Kidney epithelial cell (primary cell): ENCODE measurements at places on chromosomes 7 and 10. TPM values are rescaled to one million over a fixed set of nuclear protein-coding genes. Genes with fewer than 3 reads are reported as not detected.

Gene ANKRD1
- 146 and 171 TPM in 2 replicates for total RNA-seq

DNA sequence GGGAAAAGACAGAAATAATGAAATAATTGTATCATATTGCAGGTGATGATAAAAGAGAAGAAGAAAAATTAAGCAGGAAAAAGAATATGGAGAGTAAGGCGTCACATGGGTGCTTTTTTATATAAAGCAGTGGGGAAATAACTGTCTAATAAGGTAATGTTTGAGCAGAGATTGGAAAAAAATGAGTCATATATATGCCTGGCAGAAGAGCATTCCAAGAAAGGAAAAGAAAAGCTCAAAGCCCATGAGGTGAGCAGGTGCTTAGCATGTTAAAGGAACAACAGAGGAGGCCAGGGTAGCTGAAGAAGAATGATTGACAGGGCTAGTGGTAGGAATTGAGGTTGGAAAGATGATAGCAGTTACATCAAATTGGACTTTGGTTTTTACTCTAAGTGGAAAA is 739.5 kb downstream of the SORCS1 start:
- DNase-seq = no peak

DNA sequence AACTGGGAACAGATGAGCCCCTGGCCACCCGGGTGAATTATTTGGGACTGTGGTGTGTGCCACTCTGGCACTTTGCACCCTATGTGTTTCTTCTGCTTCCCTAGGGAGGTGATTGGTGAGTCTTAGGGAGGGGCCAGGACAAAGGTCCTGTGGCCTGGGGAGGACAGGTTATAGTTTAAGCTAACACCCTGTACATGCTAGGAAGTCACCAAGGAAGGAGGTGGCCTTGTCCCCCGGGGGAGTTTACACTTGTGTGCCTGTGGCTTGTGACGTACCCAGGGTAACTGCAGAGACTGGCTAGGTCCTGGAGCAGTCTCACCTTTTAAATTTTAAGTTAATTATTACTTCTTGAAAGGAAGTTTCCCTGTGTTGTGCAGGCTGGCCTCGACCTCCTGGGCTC is 196.2 kb downstream of the BAMBI start:
- no peak for DNase-seq

DNA sequence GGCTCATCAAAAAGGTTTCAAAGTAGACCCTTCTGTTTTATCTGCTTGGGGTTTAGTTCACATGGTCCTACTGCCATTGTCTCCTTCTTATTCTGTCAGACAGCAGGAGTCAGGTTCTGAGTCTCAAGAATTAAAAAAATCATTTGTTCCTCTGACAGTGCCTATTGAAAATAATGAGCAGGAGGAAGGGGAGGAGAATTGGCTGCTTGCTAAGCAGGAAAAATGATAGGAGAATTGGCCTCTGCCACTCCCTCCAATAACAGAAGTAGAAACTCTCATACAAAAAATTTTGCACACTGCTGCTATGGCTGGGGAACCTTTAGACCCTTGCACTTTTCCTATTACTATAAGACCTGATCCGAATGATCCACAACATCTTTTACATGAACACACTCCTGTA is 35.7 kb downstream of the OR13A1 start:
- no peak for DNase-seq
